CD8-positive, alpha-beta memory T cell (primary cell): ENCODE measurements at places on chromosomes 1 and 21.

GRCh38 chr1:230109066-230109465 is 42.0 kb downstream of the GALNT2 start:
- DNase-seq: no peak

DNA sequence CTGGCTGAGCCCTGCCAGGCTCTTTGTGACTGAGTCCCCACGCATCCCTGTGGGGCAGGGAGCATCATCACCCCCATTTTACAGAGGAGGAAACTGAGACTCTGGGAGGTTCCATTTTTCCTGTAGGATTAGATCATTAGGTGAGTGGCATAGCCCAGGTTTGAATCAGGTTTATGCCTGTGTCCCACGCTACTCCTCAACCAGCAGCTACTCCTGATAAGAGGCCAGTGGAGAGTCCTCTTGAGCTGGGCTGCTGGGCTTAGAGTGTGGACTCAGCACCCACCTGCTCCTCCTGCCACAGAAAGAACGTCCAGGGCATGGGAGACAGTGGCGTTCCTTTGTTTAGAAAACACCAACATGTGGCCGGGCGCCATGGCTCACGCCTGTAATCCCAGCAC is 30.7 kb downstream of the TNFRSF1B start:
- DNase-seq: no peak

DNA sequence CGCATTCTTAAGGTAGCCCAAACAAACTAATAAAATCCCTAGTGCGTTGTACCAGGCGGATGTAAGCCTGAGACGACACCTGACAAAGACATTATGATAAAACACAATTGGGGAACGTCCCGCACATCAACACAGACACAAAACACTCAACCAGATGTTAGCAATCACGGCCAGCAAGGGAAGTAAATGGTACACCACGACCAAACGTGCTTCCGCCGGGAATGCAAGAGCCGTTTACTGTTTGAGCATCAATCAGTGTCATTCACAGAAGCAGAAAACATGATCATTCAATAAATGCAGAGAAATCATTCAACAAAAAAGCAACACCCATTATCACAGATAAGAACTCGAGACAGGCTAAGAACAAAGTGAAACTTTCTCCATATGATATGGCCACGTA is 49.4 kb upstream of the COL18A1 start:
- no peak for DNase-seq

DNA sequence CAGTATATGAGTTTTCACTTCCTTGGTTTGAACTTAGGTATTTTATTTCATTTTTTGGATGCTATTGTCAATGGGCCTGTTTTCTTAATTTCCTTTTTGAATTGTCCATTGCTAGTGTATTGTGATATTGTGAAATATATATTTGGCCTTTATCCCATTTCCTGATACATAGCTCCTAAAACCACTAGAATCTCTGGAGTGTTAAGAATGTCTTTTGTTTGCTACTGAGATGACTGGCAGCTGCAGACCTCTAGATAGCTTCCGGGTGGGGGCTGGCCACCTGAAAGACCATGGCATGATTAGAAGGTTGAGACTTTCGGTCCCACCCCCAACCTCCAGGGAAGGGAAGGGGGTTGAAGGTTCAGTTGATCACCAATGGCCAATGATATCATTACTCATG is 245.4 kb downstream of the KCNJ6 start:
- DNase-seq: no peak

- DNase-seq: no peak
Measured at GRCh38 chr1:223411309-223411708, 18.1 kb downstream of the CCDC185 start.

DNA sequence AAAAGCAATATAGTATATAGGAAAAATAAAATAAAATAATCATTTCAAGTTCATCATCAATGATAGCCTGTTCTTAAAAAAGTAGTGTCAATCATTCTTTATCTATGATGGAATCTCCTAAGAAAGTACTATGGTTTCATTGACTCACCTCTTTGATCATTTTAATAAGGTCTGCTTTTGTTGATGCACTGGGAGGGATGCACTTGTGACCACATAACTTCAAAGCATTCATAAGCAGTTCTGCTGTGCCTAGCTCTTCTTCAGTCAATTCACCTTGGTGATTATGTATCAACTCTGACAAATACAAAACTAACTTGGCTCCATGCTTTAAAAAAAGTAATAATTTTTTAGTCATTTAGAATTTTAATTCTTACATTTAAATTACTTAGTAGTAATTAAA is 84.8 kb upstream of the GNG4 start:
- no peak for DNase-seq

DNA sequence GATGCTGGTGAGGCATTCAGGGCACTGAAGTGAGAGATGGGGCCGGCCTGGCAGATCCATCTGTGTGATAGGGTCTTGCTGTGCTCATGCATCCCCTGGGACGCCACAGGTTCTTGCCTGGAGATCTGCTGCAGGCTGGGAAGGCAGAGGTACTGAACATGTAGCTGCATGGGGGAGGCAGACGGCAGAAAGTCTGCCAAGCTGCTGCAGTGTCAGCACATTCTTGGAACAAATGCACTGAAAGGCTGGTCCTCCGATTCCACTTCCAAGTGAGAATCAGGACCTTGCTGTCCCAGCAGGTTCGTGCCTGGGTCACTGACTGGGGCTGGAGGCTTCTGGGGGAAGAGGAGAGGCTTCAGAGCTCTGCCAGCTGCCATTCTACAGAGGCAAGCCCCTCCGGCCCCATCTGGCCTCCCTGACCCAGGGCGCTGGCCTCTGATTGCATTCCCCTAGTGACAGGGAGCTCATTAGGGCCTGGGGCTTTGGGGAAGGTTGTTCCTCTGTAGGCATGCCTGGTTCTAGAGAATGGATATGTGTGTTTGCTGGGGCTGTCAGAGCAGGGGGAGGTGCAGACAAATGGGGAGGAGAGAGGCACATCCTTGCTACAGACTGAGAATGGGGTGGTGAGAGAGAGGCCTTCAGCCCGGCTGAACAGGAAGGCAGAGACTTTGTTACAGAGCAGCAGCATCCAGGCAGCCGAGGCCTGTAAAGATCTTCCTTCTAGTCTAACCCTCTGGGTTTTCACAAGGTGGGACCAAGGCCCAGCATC is 174.0 kb downstream of the TRABD2B start:
- DNase-seq: no peak

- no peak for DNase-seq
Measured at GRCh38 chr1:168187177-168187576, 8.4 kb downstream of the TIPRL start.

DNA sequence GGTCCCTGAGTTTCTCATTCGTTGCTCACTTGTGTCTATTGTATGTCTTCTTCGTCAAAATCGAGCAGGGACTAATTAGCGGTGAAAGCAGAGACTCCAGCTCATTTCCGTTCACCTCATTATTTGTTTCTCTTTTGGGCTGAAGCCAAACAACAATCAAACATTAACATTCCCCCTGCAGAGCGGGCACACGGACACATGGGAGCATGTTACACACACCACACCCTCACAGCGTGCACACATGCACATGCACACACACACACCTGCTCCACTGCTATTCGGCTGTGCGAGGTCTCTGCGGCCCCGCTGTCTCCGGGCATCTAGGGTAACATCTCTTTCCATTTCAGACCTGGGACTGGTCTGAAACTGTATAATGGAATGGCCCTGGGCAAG is 58.5 kb upstream of the LRRC8D start:
- no peak for DNase-seq

DNA sequence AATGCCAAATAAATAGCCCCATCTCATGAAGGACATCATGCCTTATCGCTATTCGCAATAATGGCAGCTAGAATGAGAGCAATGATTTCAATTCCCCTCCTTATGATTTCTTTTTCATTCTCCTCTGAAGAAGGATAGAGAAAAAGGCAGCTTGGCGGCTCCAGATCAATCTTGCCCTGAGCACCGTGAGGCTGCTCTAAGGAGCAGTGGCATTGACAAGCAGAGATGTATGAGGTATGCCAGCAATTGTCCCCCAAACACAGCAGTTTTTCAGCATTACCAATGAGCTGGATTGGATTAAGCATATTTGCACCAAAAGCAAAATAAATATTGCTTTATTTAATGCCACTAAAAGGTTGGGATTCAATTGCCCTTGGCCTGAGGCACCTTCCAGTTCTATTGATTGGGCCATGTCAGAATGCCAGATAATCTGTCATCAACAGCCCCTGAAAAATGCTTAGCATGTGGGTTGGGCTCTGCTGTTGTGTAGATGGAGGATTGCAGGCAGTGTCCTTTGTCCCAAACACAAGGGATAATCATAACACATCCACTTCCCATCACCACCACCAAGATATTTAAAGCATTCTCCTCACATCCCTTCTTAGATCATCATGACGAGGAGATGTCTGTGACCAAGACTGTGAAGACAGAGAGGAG is 135.7 kb downstream of the BEND5 start:
- DNase-seq: no peak

DNA sequence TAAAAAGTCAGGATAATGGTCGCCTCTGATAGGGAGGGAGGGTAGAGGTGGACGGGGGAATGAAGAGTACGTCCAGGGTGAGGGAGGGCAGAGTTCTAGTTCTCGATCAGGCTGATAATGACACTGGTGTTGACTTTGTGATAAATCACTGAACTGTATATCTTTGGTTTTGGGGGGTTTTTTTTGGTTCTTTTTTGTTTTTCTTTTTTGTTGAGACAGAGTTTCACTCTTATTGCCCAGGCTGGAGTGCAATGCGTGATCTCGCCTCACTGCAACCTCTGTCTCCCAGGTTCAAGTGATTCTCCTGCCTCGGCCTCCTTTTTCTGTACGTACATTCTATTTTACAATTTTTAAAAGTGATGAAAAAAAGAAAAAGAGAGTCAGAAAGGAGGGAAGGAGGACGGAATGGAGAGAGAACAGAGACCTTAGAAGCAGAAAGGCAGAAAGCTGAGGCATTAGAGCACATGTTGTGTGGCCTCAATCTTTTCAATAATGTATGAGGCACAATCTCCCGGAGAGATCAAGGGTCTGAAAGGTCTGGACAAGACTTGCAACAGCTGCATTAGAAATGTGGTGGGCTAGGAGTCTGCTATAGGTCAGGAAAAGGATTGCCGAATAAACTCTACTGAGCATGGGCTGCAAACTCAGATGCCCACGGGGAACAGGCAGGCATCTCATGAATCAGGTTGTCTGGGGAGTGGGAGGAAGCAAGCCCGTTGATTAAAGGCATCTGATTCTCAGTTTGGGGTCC is 174.8 kb downstream of the TOMM20 start:
- DNase-seq: no peak

GRCh38 chr1:113103048-113103447 is 30.1 kb downstream of the LRIG2 start:
- no peak for DNase-seq

DNA sequence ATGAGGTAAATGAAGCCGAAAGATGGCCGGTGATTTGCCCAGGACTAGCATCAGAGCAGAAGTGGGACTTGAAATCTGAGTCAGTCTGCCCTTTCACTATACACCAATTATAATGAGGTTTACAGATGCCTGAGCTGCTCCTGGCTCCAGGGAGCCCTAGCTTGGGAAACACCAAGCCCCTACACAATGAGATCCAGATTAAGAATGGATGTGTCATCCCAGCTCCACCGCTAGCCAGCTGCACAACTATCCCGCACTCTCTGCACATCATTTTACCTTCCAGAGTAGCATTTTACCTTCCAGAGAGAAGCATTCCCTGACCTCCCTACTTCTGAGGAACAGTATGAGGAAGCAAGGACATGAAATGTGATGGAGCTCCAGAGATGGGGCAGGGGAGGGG is 27.0 kb downstream of the SERTAD4 start:
- no peak for DNase-seq

DNA sequence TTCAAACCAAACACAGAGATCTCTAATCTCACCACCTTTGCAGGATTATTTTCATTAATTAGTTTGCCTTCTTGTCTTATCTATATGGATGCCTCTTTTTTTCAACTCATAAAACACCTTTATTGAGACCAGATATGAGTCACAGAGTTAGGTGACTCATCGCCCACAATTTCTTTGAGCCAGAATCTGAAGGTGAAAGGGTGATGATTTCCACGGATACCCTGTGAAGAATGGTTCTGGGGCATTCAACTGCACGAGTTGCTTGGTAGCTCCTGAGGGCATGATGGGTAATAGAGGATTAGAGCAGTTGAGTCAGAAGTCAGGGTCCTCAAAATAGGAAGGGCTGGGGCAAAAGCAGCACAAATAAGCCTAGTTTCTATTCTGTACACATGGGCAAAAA is 128.2 kb downstream of the TBX19 start:
- peak; percentile 23 for DNase-seq

- DNase-seq: no peak
Measured at GRCh38 chr1:66443793-66444192, 90.2 kb upstream of the SGIP1 start.

- no peak for DNase-seq
Measured at GRCh38 chr1:235351441-235351840, 15.8 kb upstream of the TBCE start.

DNA sequence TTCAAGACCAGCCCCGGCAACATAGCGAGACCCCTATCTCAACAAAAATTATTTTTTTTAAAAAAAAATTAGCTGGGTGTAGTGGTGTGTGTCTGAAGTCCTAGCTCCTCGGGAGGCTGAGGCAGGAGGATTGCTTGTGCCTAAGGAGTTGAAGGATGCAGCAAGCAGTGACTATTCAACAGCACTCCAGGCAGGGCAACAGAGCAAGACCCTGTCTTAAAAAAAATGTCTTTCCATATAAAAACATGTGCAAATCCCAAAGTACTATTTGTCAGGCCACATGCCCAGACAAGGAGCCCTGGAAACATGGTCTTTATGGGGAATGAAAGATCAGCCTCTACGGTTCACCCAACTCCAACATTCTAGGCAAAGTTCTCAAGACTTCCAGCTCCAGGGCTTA is 13.3 kb downstream of the IFFO2 start:
- DNase-seq: no peak

- no peak for DNase-seq
Measured at GRCh38 chr21:36765229-36765628, 66.3 kb downstream of the SIM2 start.

- no peak for DNase-seq
Measured at GRCh38 chr1:172915271-172915670, 135.5 kb downstream of the TNFSF18 start.

DNA sequence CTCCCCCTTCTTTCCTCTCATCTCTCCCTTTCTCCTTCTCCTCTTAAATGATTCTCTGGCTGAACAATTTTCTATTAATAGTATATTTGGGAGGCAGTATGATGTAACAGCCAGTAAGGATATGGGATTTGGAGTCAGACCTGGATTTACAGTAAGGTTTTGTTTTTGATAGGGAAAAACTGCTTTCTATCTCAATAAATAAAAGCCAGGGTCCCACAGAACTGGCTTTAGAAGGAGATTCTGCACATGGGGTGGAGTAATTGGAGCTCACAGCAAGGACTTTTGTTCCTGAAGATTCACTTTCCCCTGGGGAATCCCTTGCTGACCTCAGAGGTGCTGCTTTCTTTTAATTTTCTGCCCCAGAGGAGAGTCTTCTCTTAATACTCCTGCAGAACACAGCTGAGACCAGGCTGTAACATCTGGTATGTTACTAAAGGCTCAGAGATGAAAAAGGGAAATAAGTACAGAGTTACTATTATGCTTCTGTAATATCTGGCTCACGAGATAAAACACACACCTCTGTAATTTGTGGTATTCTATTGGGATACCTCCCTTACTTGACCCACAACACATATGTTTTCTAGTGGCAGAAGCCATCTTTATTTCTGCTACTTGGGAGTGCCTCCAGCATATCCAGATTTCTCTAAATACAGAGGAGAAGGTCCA is 13.4 kb downstream of the EPB41 start:
- DNase-seq: no peak

- no peak for DNase-seq
Measured at GRCh38 chr1:67771152-67771551, 62.1 kb downstream of the GNG12 start.

- no peak for DNase-seq
Measured at GRCh38 chr1:165052936-165053335, 303.6 kb downstream of the LMX1A start.
